Fibroblast of mammary gland (primary cell): ENCODE measurements at places on chromosomes 16 and 17.
A peak's percentile ranks its signal among the peaks of the same experiment; 100 is the strongest.

- DNase-seq: no peak
Observed at GRCh38 chr17:82835766-82836512, 3.9 kb downstream of the ZNF750 start.

DNA sequence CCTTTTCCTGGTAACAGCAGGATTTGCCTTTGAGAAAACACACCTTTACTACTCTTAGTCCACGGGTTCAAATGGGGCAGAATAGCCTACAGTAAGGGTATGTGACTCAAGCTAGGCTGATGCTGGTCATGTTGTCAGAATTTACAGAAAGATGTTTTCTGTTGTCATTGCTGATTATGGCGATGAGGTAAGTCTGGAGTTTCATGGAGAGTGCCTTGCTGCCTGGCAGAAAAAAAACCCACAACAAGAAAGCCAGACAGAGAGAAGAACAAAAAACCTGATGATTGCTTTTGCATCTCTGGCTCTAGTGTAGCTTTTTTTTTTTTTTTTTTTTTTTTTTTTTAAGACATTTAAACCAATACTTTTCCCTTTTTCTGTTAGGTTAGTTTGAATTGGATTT lies 47.9 kb downstream of the SLC6A4 start:
- no peak for DNase-seq

DNA sequence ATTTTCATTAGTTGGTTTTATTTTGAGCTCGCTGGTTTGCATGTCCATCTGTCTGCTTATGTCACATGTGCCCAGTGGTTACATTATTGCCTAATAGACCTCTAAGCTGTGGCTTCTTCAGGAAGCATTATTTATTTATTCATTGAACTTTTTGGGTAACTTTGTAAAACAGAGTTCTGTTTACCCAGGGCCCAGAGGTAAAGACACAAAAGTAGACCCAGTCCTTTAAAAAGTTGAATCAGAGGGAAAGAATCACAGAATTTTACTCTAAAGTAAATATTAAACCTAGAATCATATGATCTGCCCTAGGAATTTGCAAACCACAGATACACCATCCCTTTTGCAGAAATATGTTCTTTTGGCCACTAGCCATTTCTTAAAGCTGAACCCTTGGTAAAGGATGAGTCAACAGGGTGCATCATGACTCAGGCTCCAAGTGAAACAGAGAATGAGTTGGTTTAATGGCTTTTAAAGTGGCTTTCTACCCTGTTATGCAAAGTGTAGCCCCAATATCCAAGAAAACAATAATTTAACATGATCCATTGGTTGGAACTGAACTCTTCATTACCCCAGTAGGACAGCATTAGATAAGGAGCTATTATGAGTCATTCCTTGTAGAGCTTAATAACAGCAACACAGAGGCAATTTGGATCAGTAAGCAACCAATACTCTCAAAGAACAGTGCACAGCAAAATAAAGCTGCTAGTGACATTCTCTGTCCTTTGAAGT lies 236.3 kb downstream of the KCNJ2 start:
- peak; percentile 96 for DNase-seq

DNA sequence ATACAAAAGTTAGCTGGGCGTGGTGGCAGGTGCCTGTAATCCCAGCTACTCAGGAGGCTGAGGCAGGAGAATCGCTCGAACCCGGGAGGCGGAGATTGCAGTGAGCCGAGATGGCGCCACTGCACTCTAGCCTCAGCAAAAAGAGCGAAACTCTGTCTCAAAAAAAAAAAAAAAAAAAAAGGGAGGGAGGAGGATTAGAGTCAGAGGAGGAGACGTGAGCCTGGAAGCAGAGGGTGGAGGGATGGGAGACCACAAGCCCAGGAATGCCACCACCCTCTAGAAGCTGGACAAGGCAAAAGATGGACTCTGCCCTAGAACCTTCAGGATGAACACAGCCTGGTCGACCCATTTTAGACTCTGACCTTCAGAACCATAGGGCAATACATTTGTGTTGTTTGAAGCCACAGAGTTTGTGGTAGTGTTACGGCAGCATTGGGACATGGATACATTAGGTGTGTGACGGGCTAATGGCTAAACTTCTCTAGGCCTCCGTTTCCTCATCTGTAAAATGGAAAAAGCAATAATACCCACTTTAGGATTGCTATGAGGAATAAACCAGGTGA lies 2.1 kb upstream of the SMIM22 start:
- no peak for DNase-seq

DNA sequence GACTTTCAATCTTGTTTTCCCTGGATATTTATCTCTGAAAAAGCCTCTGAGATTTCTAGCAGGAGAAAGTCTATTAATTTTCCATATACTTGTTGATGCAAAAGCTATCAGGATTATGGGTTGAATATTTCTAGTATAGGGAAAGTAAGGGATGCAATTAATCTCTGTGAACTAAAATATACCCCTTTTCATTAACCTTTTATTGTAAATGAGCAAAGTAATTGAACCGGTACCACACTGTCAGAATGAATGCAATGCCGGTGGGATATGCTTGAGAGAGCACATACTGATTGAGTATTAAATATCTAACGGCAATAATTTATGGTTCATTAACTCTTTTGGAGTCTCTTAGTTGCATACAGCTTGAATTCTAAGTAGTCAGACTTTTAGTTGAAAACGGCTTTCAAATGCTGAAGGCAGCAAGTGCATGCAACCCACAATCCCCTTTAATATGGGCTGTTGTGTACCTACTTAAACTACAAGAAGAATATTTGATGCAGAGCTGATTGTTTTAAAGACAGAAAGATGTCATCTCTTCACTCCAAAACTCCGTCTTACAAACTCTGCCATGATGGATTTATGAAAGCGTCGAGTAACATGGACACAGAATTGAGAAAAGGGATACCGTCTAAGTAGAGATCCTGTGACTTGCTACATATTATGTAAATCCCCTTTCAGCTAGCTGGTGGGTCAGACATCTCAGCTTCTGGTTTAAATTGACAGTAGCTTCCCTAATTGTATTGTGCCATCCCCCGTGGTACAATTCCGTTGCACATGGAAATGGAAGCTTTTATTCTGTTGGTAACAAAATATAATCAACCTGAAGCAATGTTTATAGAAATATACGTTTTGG lies 141.3 kb upstream of the CDH8 start:
- DNase-seq: no peak

GRCh38 chr17:81837641-81838040 lies 2.8 kb upstream of the PPP1R27 start:
- peak; percentile 44 for DNase-seq

DNA sequence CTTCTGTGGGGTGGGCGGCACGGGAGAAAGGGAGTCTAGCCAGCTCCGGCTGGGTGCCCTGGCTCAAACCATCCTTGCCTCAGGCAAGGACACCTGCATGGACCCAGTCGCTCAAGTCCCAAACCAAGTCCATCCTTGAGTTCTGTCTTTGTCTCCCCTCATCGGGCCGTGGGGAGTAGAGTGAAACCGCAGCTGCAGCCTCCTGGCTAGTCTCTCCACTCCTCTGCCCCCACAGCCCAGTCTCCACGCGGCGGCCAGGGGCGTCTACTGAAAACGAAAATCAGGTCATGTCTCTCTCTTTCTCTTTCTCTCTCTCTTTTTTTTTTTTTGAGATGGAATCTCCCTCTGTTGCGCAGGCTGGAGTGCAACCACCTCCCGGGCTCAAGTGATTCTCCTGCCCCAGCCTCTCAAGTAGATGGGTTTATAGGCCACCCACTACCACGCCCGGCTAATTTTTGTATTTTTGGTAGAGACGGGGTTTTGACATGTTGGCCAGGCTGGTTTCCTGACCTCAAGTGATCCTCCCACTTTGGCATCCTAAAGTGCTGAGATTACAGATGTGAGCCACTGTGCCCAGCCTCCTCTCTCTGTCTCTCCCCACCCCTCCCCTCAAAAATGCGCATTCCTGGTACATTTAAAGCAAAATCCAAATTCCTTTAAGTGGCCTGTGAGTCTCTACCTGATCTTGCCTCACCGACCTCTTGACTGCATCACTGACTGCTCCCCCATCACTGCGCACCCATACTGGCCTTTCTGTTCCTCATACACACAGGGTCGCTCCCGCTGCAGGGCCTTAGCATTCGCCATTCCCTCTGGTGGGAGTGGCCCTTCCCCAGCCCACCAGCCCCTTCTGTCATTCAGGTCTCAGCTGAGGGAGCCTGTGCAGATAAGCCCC lies 17.7 kb upstream of the RMI2 start:
- DNase-seq: no peak

- DNase-seq: no peak
Observed at GRCh38 chr16:74747-75334, 2.4 kb upstream of the RHBDF1 start.

DNA sequence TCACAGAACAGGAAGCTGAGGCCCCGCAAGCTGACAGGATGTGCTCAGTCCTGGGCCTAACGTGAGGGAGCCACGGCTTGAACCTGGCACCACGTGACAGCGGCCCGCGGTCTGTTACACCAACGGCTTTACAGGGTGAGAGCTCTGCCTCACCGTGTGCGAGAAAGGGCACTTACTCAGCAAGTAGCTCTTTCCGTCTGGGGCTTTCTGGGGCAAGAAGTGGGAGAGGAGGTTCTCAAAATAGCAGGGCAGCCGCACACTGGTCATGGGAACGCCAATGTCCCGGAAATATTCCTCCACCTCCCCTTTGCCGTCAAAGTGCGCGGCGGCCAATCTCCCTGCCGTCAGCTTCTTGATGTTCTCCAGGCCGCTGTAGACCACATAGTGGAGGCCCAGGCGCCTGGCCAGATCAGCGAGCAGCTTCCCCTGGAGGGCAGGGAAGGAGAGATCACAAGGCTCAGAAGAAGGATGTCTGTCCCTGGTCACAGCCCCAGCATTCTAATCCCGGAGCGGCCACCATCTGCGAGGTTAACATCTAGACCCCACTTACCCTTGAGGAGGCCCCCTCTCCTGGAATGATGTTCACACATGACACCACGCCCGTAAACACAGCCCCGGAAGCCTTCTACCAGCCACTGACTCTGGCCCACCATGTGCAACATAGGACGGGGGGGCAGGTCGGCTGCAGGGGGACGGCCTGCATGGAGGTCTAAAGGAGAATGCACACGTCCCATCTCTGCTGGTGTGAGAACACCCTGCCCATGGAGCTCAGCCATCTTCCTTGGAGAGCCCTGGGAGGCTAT lies 8.2 kb downstream of the NMRAL1 start:
- no peak for DNase-seq

DNA sequence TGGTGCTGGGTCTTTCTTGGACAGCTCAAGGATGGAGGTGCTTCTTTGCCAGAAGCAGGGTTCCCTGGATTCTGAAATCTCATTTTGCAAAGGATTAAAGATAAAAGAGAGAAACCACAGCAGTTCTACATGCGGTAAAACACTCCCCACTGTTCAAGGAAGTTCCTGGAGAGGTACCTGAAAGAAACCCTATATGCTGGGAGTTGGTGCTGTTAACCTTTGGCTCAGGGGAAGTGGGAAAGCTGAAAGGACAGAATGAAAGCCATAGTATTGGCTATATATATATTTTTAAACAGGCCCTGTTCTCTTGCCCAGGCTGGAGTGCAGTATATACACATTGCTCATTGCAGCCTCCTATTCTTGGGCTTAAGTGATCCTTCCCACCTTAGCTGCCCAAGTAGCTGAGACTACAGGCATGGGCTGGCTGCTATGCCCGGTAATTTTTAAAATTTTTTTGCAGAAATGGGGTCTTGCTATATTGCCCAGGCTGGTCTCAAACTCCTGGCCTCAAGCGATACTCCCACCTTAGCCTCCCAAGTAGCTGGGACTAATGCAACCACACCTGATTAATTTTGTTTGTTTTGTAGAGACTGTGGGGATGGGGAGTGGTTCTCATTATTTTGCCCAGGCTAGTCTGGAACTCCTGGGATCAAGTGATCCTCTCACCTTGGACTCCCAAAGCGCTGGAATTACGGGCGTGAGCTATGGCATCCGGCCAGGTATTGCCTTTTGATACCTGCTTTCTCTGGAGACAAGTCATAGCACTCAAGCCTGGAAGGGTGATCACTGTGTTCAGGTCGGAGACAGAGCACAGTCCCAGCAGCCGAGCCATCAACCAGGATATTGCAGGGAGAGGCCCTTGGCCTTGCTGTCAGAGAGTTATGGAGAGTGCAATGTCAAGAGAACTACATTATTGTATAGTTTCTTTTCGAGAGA lies 55.2 kb downstream of the MSI2 start:
- no peak for DNase-seq

DNA sequence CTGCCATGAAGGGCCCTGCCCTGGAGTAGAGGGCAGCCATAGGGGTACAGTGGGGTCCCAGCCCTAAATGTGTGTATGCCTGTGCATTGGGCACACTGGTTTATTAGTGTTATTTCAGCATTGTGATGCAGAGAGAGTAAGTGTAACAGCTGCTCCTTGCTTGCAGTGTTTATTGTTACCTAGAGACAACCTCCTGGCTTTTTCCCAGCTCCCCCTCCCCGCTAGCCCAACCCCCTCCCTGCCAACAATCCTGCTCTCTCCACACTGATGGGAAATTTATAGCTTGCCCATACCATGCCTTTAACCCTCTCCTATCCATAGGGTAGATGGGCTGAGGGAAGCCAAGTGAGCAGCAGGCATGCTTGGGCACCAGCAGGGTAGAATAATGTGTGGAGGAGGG lies 51.3 kb downstream of the NEUROD2 start:
- no peak for DNase-seq

GRCh38 chr17:57415751-57416207 lies 159.5 kb downstream of the MSI2 start:
- DNase-seq: no peak
